Stimulated activated CD8-positive, alpha-beta memory T cell treated with anti-CD3 and anti-CD28 coated beads, Interleukin-12 subunit alpha, Interleukin-12 subunit beta, amount 100 ng/mL, for 1 hour (primary cell): ENCODE measurements at places on chromosomes 2 and 18.

- no peak for DNase-seq
Observed at GRCh38 chr2:174485788-174486562, 854 bp downstream of the GPR155 start.

- DNase-seq = no peak
Observed at GRCh38 chr2:132886574-132886973, 216.6 kb upstream of the LYPD1 start.

DNA sequence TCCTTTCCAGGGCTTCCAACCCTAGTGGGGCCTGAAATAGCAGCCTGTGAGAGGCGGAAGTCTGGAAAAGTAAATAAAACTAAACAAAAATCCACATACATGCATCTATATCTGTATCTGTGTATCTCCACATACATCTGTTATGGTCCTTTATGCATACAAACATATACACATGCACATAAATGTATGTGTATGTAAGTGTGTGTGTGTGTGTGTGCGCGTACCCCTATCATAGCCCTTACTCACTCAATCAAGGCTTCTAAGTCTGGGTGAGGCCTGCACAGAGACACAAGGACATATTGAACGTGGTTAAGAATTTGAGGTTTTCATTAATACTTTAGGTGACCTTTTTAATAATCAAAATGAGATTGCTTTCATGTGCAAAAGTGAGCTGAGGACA is 98.9 kb upstream of the CYRIA start:
- DNase-seq = no peak

GRCh38 chr2:101779656-101780055 is 82.1 kb downstream of the MAP4K4 start:
- no peak for DNase-seq

DNA sequence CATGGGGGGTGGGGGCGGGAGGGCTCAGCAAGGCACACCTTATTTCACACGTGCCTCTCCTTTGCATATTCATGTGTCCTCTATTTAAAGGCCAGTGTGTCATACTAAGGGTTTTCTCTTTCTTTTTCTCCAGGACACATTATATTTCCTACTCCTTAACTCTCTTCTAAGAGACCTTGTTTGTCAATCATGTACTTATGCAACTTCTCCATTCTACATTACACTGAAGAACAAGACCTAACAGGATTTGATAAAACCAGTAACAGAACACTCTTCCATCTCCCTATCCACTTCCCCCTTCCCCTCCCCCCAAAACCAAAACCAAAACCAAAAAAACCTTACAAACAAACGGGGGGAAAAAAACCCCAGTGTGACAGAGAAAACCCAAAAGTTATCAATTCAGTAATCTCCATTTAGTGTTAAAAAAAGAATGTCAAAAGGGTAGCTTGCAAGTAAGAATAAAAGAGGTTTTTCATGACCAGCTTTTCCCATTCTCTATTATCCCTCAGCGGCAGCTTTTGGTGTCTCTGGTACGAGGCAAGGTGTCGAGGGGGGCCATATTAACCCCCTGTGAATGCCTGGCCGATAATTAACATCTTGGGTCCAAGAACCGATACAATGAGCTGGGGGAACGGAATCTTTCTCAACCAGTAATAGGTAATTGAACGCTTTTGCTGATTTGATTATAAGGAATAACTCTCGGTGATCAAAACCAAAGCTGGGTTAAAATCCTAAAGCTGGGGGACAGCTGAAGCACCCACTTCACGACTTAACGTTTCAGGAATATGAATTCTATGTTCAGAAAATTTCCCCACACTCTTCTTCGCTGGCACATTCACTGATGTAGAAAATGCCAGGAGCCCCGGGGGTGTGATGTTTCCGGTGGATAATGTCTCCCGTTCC is 191.0 kb upstream of the TCF4 start:
- no peak for DNase-seq

- DNase-seq = no peak
Observed at GRCh38 chr2:230520875-230521155, 104.8 kb downstream of the SP100 start.

DNA sequence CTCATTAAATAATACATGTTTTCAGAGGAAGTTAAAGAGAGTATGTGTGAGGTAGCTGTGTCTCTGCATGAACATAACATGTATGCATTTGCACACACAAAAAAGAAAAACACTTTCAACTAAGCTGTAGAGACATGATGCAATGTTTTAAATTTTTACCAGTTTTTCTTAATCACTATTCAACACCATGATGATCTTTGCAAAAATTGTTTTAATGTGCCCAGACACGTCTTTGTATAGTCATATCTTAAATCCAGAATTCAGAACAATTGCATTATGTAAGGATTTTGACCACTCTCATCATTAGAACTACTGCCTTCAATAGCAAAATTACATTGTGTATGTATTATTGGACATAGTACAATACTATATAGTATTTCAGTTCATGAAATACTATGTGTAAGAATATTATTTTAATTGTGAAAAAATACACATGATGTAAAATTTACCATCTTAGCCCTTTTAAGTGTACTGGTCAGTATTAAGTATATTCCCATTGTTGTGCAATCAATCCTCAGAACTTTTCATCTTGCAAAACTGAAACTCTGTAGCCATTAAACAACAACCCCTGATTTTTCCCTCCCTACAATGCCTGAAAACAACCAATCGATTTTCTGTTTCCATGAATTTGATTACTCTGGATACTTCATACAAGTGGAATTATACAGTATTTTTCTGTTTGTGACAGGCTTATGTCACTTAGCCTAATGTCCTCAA is 104.5 kb upstream of the ACVR2A start:
- no peak for DNase-seq

DNA sequence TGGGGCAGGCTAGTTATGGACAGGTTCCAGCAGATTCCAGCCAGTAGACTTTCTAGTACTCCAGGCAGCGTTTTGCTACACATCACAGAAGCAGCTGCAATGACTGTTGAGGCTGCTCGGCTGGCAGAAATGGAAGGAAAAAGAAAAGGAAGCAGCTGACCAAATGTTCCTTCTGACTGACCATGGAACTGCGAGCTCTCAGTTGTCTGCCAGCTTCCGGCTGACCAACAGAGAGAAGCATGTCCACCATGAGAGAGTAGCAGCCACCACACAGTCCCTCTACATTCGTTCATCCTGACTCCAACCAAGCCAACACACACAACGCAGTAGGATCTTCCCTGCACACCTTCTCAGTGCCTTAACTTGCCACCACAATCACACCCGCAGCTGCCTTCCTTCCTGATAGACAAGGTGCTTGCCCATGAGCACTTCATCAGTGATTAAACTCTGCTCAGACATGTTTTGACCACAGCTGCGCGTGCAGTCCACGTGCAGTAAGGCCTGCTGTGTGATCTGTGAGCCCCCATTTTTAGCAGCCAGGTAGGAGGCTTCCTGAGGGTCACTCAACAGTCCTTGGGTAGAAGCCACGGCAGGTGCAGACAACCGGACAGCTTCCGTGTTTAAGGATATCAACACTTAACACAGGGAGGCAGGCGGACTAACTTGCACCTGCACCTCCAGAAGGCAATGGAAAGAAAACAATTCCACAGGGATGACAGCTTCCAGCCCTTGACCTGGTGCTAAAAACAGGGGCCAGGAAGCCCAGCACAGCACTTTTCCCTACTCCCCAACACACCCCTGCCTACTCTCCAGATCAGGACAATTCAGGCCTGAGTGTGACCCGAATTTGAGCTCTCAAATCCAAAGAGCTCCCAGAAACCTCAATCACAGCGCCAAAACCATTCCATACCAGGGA is 996 bp downstream of the TGFBRAP1 start:
- no peak for DNase-seq

DNA sequence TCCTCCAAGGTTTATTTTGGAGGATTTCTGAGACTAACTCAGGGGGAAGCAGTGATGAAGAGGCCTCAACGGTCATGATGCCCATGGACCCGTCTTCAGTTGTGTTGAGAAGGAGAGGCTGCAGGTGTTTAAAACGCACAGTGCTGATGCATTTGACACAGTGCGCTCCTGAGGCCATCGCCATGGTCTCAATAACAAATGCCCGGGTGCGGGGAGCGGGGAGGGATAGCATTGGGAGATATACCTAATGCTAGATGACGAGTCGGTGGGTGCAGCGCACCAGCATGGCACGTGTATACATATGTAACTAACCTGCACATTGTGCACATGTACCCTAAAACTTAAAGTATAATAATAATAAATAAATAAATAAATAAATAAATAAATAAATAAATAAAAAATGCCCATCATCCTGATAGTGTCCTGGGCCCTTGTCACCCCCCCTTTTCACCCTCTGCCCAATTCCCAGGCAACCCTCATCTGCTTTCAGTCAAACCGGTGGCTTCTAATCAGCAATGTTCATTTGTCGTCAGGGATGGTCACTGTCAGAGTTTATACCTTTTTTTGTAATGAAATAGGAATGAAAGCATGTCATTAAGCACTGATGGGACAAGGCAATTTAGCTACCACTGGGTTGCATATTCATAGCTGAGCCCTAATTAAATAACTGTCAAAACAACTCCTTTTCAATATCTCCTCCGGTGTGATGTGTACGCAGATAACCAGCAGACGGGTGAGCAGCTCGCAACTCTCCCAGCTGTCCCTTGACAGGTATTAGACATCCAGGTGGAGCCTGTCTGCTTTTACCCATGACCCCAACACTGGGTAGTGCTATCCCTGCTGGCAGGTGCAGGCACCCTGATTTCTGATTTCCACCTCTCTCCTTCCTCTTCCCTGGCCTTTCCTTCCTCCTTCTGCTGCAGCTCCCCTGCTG is 95.9 kb downstream of the KCNF1 start:
- DNase-seq = no peak

- no peak for DNase-seq
Observed at GRCh38 chr2:128195435-128195984, 104.5 kb downstream of the UGGT1 start.

DNA sequence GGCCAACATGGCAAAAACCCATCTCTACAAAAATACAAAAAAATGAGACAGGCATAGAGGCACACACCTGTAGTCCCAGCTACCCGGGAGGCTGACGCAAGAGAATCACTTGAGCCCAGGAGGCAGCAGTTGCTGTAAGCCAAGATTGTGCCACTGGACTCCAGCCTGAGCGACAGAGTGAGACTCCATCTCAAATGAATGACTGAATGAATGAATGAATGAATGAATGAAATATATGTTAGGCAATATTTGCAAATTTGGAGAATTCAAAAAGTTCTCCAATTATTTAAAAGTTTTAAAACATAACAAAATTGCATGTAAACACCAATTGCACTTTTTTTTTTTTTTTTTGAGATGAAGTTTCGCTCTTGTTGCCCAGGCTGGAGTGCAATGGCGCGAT is 61.7 kb downstream of the STRN start:
- no peak for DNase-seq

DNA sequence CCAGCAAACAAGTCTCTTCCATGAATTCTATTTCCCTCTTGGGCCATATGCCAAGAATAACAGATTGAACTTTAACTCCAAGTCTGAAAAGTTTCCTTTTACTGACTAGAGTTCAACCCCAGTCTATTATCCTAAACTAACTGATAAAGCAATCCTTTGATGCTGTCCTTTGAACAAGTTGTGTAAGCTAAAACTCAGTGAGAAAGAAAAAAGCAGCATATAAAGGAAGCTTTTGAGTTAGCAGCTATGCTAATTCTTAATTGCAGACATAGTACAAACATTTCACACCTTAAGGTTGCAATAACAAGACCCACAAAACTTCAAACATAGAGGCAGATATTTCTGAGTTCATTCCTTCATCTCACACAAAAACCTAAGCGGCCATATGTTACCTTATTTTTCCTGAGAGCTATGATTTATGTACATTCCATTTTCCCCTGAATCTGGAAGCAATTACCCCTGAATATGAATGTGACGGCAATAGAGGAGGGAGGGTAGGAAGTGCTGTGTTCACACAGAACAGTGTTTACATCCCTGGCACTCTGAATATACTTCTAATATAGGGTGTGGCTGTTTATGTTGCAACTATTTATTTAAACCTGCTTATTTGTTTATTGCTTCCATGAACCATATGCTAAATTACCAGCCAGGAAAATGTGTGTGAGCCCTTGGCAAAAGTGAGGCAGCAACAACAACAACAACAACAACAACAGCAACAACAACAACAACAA is 180.6 kb downstream of the IRS1 start:
- no peak for DNase-seq

GRCh38 chr18:6810191-6810590 is 80.7 kb downstream of the ARHGAP28 start:
- DNase-seq = no peak

- DNase-seq = no peak
Observed at GRCh38 chr2:104402825-104403224, 451.1 kb upstream of the POU3F3 start.

DNA sequence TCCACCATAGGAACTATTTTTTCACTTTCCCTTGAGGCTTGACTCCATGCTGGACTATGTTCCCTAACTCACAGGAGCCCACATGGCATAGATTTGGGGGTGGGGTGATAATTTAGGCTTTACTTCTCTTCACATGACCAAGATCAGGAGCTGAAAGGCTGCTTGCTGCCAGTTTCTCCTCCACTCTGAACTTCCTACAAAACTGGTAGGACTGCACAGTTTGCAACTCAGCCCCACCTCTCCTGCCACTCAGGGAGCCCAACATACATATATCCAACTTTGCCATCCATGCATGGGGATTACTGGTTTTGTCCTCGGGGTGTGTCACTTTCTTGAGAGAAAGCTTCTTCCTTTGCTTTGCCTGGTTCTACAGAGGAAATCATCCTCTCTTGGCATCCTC is 14.2 kb downstream of the INO80D start:
- no peak for DNase-seq

DNA sequence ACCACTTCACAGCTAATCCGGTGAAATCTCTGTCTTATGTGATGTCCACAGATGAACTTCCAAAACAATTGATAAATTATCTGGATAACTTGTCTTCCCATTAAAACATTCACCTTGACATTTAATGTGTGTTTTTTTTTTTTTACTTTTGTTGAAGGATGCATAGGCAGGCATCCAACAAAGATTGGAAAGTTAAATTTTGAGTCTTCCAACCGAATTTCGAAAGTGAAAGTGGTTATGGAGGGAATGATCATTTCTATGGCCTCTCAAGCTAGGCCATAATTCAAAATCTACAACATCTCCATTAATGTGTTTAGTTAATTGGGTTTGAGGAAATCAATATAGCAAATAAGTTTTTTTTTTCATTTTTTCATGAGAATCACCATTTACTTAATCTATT is 1495.5 kb upstream of the ACVR2A start:
- DNase-seq = no peak

- DNase-seq = no peak
Observed at GRCh38 chr18:35478520-35479435, 19.0 kb downstream of the INO80C start.

GRCh38 chr18:37368110-37368954 is 197.3 kb downstream of the CELF4 start:
- no peak for DNase-seq
